Activated CD4-positive, alpha-beta T cell treated with anti-CD3 and anti-CD28 coated beads, Interleukin-2, amount 50 U/mL, for 4 hours (primary cell): ENCODE measurements at places on chromosomes 5 and 9.

GRCh38 chr5:1510631-1511030 is 13.1 kb downstream of the LPCAT1 start:
- DNase-seq: no peak

DNA sequence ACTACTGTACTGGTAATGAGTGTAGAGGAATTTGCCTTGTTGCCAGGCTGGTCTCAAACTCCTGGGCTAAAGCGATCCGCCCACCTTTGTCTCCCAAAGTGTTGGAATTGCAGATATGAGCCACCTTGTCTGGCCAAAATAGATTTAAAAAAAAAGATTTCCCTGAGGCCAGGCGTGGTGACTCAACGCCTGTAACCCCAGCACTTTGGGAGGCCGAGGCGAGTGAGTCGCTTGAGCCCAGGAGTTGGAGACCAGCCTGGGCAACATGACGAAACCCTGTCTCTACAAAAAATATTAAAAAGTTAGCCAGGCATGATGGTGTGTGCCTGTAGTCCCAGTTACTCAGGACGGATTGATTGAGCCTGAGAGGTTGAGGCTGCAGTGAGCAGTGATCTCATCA is 62.5 kb downstream of the IPO11 start:
- no peak for DNase-seq

DNA sequence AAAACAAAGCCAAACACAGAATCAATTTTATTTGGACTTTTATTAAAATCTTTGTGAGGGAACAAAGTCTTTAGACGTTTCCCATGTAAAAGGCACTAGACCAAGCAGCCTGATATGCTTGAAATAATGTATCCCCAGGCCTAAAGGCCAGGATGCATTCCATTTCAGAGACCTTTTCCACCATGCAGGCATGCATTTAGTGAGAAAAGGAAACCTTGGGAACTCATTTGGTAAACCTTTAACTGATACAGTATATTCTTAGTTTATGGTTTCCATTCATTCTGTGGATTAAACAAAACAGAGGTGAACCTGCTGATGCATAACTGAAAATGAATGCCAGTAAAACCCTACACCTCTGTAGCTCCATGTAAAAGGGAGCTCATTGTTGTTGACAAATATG is 600.0 kb downstream of the NR2F1-AS1 start:
- no peak for DNase-seq

- DNase-seq: no peak
Observed at GRCh38 chr5:133819977-133820471, 148.4 kb downstream of the C5orf15 start.

DNA sequence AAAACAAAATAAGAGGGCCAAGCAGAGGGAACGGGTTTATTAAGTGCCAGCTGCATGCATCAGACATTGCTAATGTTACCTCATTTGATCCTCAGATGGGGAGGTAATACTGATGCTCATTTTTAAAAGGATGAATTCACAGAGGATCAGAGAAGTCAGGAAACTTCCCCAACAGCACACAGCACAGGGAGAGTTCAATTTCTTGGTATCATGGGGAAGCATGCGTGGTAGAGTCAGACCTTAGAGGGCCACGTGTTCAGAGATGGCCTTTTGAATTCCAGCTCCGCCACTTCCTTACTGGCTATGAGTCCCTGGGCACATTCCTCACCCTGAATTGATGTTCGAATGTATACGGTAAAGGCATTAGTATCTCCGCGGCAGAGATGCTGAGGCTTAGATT is 108.3 kb downstream of the MYO10 start:
- no peak for DNase-seq

GRCh38 chr9:123864251-123864650 is 65.7 kb downstream of the DENND1A start:
- DNase-seq: no peak

- no peak for DNase-seq
Observed at GRCh38 chr5:41432481-41433253, 77.7 kb downstream of the PLCXD3 start.

DNA sequence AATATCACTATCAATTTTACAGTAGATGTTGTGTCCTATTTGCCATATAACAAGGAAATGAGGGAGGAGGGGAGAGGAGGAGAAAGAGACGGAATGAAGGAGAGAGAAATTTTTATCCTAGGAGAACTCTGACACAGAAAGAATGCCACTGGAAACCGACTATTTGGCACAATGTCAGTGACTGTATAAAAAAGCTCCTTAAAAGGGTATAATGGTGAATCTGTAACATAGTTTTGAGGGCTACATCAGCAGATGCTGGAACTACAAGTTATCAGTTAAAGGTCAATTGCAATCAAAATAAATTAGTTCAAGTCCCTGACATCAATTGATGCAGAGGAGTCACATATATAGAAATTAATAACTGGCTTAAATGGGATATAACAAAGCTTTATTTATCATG is 5.7 kb downstream of the EDIL3 start:
- DNase-seq: no peak

DNA sequence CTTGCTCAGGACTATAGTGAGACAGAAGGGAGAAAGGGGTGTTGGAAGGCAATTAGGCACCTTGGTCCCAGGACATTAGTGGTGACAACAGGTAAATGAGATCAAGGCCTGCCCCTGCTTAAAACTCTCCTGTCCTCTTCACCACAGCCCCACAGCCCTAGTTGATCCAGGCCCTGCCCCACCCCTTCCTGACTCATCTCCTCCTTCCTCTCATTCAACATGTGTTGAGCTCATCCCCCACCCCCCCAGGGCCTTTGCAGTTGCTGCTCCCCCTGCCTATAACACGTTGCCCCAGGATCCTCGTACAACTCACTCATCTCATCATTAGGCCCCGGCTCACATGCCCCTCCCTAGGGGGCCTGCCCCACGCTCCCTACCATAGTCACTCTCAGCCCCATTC is 66.8 kb downstream of the TSPAN17 start:
- DNase-seq: no peak

DNA sequence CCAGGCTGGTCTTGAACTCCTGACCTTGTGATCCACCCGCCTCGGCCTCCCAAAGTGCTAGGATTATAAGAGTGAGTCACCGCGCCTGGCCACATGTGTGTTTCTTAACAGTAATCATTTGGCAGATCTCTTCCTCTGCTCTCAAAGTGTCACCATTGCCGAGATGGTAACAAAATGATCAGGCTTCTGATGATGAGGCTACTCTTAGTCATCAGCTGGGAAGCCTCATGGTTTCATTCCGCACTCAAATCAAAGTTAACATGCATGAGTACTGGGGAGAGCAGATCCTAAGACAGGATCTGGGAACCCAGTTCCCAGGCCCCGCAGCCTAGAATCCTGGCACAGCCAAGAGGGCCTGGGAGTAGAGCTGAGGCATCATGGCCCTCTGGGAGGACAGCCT is 27.4 kb downstream of the BARHL1 start:
- no peak for DNase-seq

- DNase-seq: no peak
Observed at GRCh38 chr9:6247266-6247665, 31.7 kb downstream of the IL33 start.

GRCh38 chr9:124964604-124965003 is 23.7 kb upstream of the GOLGA1 start:
- no peak for DNase-seq

GRCh38 chr9:126661521-126662251 is 48.0 kb downstream of the LMX1B start:
- DNase-seq: no peak

DNA sequence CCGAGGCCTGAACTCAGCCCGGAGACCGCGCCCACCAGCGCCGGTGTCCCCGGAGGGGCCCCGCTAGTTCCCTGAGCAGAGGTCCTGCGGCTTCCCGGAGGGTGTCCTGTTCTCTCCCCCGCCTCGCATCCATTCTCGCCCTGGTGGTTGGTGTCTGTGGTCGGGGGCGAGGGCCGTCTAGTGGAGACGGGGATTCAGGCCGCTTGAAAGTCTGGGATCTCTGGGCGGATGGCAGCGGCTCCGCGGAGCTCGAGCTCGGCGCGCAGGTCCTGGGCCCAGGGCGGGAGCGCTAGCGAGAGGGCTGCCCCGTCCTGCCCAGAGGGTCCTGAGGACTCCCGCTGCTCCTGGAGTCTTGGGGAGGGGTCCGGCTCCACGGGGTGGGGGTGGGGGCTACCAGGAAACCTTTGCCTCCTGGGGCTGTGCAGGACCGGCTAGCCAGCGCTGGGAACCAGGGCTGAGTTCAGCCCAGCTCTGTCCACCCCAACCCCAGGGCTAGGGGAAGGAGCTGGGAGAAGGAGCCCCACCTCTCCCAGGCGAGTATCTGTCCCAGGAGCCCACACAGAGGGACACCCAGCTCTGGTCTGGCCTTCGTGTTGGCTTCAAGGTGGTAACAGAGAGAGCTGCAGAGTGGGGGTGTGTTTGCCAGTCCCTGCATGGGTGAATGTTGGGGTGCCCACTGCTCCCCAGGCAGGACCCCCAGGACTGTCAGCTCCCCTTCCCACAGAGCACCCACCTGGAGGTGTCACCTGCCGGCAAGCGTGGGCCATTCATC is 4.0 kb downstream of the TOR4A start:
- no peak for DNase-seq

- DNase-seq: no peak
Observed at GRCh38 chr9:34185778-34186551, 7.1 kb downstream of the UBAP1 start.

DNA sequence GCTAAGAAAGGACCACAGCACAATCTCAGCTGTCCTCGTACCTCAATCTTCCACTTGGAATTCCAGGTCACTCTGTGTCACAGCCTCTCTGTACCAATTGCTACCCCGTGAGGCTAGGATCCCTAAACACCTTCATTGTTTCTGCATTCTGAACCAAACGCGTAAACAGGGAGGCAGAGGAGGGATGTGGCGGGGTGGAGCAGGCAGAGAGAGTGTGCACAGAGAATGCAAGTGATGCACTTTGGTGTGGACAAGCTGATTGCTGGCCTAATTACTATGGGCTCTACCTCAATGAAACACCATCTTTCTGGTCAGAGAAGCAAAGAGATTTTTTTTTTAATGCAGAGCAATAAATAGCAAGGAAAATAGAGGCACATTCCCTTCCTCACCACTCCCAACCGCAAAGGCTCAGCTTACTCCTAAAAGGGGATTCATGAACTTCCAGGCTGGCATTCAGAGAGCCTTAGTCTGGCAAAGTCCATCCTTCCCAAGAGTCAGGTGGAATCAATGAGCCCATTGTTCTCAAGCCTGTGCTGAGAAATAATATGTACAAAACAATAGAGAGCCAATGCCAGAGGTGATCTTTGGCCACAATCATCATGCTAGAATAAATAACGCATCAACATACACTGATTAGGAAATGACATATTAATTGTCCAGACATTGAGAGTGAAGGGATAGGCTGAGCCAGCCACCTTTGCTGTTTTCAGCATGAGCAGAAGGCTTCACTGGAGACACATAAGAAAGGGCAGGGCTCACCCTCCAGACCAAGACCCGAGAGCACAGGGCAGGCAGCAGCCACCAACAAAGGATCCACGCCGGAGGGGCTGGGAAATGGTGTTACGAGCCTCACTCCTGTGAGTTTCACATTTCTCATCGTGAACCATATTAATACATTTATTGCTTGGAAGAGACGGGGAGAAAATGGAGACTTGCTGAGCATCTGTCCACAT is 278.8 kb downstream of the ENC1 start:
- DNase-seq: no peak

- no peak for DNase-seq
Observed at GRCh38 chr5:76813982-76814562, 4.8 kb upstream of the F2RL1 start.

DNA sequence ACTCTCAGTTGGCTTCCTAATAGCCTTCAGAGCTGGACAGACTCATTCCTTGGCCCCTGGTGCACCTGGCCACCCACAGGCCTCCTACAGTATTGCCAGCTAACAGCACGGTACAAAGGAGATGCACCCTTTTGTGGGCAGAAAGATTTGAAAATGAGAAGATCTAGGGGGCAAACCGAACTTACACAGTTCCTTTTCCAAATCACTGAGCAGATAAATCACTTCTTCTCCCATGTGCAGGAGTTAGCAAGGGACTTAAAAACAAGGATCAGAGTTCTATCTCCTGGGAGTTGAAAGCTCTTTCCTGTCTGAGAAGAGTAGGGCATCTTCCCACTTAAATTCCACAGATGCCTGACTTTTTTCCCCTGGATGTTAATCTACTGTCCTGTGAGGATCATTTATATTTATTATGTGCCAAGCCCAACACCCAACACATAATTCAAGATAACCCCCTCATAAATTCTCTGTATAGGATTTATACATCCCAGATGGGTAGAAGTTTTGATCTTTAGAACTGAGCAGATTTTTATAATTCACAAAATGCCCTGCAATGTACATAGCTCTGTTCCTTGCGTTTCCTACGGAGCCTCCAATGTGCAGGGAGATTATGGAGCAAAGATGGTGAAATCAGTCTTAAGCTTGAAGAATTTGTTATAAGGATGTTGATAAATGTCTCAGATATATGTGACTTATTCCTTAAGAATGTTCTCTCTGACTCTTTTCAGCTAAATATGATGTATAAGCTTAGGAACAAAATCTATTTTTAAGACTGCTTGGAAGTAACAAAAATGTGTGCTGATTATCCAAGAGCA is 207.2 kb upstream of the DAPK1 start:
- no peak for DNase-seq

DNA sequence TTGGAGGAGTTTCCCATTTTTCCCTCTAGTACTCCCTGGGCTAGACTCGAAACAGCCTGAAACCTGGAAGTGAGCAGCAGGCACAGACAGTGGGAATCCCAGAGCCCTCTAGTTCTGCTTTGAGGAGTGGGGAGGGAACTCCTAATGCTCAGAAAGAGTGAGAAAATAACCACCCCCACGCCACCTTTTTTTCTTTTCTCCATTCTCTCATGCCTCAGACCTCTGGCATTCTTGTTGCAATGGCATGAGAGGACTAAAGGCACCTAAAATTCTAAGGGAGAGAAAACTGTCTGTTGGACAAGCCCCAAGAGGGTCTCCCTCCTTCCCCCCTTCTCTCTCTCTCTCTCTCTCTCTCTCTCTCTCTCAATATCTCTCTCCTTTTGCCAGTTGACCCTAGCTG is 15.1 kb upstream of the IRF1 start:
- DNase-seq: no peak

DNA sequence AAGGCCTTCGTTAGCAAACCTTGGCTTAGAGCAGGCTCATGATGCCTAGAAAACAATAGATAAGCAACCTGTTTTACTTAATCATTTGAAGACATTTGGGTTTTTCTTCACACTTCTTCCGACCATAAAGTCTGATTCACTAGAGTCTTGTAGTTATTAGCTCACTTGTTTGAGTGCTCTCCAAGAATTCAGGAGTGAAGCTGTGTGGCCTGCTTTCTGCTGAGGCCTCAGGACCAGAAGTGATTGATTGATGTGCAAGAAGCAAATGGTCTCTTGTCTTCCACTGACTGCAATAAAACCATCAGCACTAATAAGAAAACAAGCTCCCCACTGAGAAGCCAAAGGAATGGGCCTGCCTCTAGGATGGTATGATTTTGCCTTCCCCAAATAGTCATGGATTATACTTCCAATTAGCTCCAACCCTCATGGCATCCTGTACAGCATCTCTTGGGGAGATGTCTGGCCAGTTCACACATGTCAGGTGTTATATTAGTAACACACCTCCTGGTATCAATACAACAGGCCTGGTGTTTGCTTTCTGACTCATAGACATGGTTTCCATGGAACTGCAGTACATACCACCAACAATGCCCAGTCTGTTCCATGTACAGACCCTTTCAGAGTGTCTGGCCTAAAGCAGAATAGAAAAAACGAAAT is 317.6 kb downstream of the CWC27 start:
- no peak for DNase-seq

GRCh38 chr5:127958421-127959011 is 125.0 kb upstream of the SLC12A2 start:
- no peak for DNase-seq
